Activated CD8-positive, alpha-beta T cell treated with anti-CD3 and anti-CD28 coated beads, Interleukin-2, amount 10 ng/mL, durations not matched to agents 7 days and 5 days (primary cell): ENCODE measurements at places on chromosomes 12 and 14. TPM values are rescaled to one million over a fixed set of nuclear protein-coding genes. Genes with fewer than 3 reads are reported as not detected.

Gene CLEC1B
- total RNA-seq: not detected

Gene RND1
- total RNA-seq: 2.5 TPM

Gene GALNT6
- 43.1 TPM for total RNA-seq

Gene RFLNA
- not detected for total RNA-seq

Gene SRGAP1
- total RNA-seq: not detected

Gene KIAA0586
- 27.0 TPM for total RNA-seq

Gene ETNK1
- total RNA-seq: 69.4 TPM

Gene C12orf50
- 0.11 TPM for total RNA-seq

DNA sequence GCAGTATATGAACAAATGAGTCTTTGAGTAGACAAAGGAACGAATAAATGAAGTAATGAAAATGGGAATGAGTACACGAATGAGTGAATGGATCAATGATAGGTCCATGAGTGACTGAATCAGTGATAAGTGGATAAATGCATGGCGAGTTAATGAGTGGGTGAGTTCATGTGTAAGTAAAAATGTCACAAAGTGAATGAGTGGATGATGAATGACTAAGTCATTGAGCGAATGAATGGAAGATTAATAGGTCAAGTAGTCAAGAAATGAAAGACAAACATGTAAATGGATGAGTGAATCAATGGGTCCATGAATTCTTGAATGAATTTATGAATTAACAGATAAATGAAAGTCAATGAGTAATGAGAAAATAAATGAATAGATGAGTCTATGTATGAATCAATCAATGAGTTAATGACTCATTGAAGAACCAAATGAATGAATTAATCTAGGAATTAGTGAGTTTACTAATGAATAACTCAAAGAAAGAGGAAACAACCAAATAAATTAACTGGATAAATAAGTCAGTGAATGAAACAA is 97.3 kb upstream of the RTL1 start:
- DNase-seq: no peak
- no peak overlapping the region for H3K4me3 ChIP-seq
- peaks cover 12% of the 10 kb centered on the region for H3K4me1 ChIP-seq

- peak; percentile 41 for DNase-seq
- peaks cover 5% of the 10 kb centered on the region for H3K4me1 ChIP-seq
- no peak overlapping the region for H3K27ac ChIP-seq
- peaks cover 34% of the 10 kb centered on the region for H3K36me3 ChIP-seq
- H3K4me3 ChIP-seq: no peak overlapping the region
Observed at GRCh38 chr12:115998119-115998633, 279.3 kb downstream of the MED13L start.

- H3K36me3 ChIP-seq: peaks cover 5% of the 10 kb centered on the region
- H3K27me3 ChIP-seq: no peaks in the 10 kb centered on the region
- peaks cover 80% of the 10 kb centered on the region for H3K4me1 ChIP-seq
- H3K4me3 ChIP-seq: peak overlapping the region; percentile 76
- DNase-seq: peak; percentile 64
Observed at GRCh38 chr14:77037938-77038568, 9.5 kb upstream of the IRF2BPL start.

DNA sequence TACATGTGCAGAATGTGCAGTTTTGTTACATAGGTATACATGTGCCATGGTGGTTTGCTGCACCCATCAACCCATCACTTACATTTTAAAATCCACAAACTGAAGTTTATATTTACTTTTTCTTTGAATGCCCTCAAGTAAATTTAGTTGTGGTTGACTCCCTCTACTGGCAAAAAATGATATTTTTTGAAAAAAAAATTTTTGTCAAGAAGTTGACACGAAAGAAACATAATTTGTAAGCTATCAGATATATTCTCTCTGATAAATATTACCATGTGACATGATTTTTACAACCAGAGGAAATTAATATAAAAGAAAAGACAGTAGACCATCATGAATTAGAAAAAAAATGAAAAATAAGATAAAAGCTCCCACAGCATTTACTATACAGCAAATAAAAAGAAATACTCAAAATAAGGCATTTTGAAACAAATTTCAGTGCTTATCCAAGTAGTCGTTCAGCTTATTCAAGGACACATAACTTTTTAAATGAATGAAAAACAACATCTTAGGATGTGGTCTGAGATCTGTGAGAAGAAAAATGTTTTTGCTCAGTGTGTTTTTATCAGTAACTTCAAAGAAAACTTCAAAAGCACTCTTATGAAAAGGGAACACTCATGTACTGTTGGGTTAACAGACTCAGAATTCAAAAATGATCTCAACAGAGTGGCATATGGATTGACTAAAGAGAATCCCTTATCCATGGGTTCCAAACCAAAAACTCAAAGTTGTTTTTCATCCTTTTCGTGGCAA is 30.0 kb upstream of the GRIP1 start:
- H3K36me3 ChIP-seq: peaks cover 2% of the 10 kb centered on the region
- no peak for DNase-seq
- peak overlapping the region; percentile 37 for H3K4me3 ChIP-seq
- peaks cover 2% of the 10 kb centered on the region for H3K27me3 ChIP-seq
- H3K4me1 ChIP-seq: peaks cover 29% of the 10 kb centered on the region

DNA sequence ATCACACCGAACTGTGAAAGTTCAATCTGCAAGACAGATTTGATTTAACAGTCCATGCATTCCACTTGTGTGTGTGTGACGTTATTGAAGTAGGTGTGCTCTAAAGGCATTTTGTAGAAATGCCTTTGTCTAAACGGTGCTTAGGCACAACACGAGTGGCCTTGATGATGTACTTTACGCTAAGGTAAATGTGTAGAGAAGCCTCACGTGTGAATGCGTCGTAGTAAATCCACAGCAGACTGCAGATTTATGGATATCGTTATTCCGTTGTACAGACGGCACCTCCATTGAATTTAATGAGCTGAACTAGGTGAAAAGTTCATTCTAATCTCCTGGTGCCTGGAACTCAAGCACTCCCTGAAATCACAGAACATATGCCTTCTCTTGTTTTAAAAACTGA is 202.8 kb upstream of the STXBP6 start:
- DNase-seq: no peak
- H3K27me3 ChIP-seq: no peaks in the 10 kb centered on the region
- H3K4me3 ChIP-seq: no peak overlapping the region

GRCh38 chr14:71783786-71784185 is 148.4 kb upstream of the RGS6 start:
- peaks cover 15% of the 10 kb centered on the region for H3K27me3 ChIP-seq
- no peak overlapping the region for H3K27ac ChIP-seq
- no peaks in the 10 kb centered on the region for H3K36me3 ChIP-seq
- H3K4me3 ChIP-seq: no peak overlapping the region
- no peak for DNase-seq

- H3K27ac ChIP-seq: no peak overlapping the region
- DNase-seq: no peak
- no peak overlapping the region for H3K4me3 ChIP-seq
- H3K27me3 ChIP-seq: peaks cover 39% of the 10 kb centered on the region
Observed at GRCh38 chr12:54592316-54592715, 3.9 kb upstream of the PPP1R1A start.

GRCh38 chr12:22180705-22181104 is 134.7 kb downstream of the CMAS start:
- H3K4me3 ChIP-seq: no peak overlapping the region
- DNase-seq: no peak
- H3K27me3 ChIP-seq: no peaks in the 10 kb centered on the region
- H3K36me3 ChIP-seq: no peaks in the 10 kb centered on the region
- H3K27ac ChIP-seq: no peak overlapping the region

- no peaks in the 10 kb centered on the region for H3K4me1 ChIP-seq
- no peaks in the 10 kb centered on the region for H3K27me3 ChIP-seq
- H3K27ac ChIP-seq: no peak overlapping the region
- H3K36me3 ChIP-seq: no peaks in the 10 kb centered on the region
Observed at GRCh38 chr12:77725611-77726010, 105.1 kb upstream of the NAV3 start.

GRCh38 chr12:66910366-66910974 is 231.6 kb upstream of the GRIP1 start:
- peaks cover 2% of the 10 kb centered on the region for H3K27me3 ChIP-seq
- H3K4me1 ChIP-seq: peaks cover 14% of the 10 kb centered on the region
- H3K4me3 ChIP-seq: no peak overlapping the region
- no peak for DNase-seq
- no peak overlapping the region for H3K27ac ChIP-seq

DNA sequence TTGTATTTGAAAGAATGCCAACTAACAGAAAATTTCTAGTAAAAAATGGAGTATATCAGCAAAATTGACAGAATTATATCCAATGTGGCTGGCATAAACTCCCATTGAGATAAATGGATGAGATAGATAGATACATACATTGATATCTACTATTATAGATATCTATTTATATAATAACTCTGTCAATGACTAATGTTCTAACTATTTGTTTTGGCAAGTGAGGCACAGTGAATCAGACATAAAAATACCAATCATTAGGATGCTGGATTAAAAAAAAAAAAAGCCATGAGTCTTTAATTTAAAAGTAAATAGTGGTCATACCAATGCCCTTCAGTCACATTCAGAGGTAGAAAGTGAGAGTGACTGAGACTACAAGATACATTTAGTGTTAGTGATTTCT is 33.7 kb upstream of the GLIPR1 start:
- no peaks in the 10 kb centered on the region for H3K36me3 ChIP-seq

GRCh38 chr14:22073801-22074200 is 400.2 kb upstream of the OR4E1 start:
- peaks cover 33% of the 10 kb centered on the region for H3K4me1 ChIP-seq
- peak overlapping the region; percentile 63 for H3K27ac ChIP-seq
- DNase-seq: no peak
- H3K27me3 ChIP-seq: no peaks in the 10 kb centered on the region
- peaks cover 19% of the 10 kb centered on the region for H3K36me3 ChIP-seq
- H3K4me3 ChIP-seq: peak overlapping the region; percentile 58
